ENCODE measurements at places on chromosomes 3 and 15. TPM values are rescaled to one million over a fixed set of nuclear protein-coding genes. Genes with fewer than 3 reads are reported as not detected.

GRCh38 chr15:61768131-61768530 is 292.1 kb downstream of the VPS13C start:
- DNase-seq, result no peak

GRCh38 chr3:20569310-20569709 is 383.3 kb upstream of the SGO1 start:
- DNase-seq, result no peak

Gene CIP2A
- total RNA-seq, result 21.9 TPM

GRCh38 chr15:93086791-93087190 is 2.2 kb downstream of the RGMA start:
- no peak for DNase-seq

Gene VEPH1
- total RNA-seq, result 19.3 TPM

Gene TMEM207
- total RNA-seq, result not detected

Gene CPA3
- total RNA-seq, result not detected

Gene ZPLD1
- 74.8 TPM for total RNA-seq

- DNase-seq, result no peak
These were observed 85.9 kb upstream of the IGF1R start for GRCh38 chr15:98562331-98562937.

- DNase-seq, result no peak
These were observed 582.3 kb upstream of the NAALADL2 start for GRCh38 chr3:174276826-174277225.

DNA sequence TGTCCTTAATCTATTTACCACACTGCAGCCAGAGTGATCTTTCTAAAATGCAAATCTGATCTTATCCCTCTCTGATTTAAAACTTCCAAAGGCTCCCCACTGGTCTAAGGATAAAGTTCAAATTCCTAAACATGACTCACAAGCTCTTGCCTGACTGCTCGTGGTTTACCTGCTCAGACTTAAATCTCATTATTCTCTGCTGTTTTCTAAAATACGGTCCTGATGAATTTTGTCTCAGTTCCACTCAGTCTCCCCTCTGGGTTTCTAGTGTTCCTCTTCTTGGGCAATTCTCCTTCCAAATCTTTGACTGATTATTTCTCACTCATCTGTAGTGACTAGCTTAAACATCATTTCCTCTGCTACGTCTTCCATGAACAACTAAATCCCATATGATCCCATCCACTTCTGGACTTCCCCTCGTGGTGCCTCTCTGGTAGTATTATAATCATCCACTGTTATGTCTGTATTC is 108.3 kb downstream of the P3H2 start:
- DNase-seq, result peak; percentile 96

- peak; percentile 72 for DNase-seq
These were observed 11.7 kb downstream of the PXYLP1 start for GRCh38 chr3:141243271-141243707.

Gene SPESP1
- total RNA-seq, result 0.75 TPM

Gene MYZAP
- 1.7 TPM for total RNA-seq

Gene GOLGA6L7
- total RNA-seq, result not detected

Gene GTPBP8
- total RNA-seq, result 56.4 TPM

Gene THPO
- 0.35 TPM for total RNA-seq
